ENCODE measurements at places on chromosomes 5 and 9.

- no peak for DNase-seq
Observed at GRCh38 chr5:71788794-71789193, 69.7 kb downstream of the CARTPT start.

DNA sequence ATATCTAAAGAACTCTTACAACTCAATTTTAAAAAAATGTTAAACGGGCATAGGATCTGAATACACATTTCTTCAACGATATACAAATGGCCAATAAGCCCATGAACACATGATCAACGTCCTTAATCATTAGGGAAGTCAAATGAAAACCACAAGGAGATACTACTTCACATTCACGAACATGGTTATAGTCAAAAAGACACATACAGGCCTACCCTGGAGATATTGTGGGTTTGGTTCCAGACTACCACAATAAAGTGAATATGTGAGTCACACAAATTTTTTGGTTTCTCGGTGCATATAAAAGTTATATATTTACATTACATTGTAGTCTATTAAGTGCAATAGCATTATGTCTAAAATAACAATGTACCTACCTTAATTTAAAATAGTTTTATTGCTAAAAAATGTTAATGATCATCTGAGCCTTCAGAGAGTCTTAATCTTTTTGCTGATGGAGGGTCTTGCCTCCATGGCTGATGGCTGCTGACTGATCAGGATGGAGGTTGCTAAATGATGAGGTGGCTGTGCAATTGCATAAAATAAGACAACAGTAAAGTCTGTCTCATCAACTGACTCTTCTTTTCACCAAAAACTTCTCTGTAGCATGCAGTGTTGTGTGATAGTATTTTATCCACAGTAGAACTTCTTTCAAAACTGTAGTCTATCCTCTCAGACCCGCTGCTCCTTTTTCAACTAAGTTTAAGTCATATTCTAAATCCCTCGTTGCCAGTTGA, 15.1 kb downstream of the AK3 start:
- no peak for DNase-seq

DNA sequence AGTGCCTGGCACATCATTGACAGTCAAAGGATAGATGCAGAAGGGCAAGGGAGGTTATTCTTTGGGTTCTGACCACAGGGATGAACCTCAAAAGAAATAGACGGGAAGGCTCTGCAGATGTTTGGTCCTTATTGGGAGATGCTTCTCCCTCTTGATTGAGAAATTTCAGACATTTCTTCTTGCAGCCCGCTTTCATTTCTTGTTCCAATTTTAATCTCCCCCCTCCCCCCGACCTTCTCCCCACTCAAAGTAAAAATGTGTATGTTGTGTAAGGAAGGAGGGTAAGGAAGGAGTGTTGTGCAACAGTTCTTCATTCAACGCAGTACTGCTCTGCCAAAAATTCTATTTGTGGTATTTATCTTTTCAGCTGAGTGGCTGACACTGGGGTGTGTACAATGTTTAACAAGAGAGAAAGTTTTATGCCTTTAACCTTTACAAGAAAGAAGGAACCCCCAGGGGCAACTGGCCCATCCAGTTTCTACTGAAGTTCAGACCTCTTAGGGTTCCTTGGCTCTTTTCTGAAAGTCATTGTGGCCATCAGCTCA, 46.3 kb upstream of the TNFSF15 start:
- no peak for DNase-seq

DNA sequence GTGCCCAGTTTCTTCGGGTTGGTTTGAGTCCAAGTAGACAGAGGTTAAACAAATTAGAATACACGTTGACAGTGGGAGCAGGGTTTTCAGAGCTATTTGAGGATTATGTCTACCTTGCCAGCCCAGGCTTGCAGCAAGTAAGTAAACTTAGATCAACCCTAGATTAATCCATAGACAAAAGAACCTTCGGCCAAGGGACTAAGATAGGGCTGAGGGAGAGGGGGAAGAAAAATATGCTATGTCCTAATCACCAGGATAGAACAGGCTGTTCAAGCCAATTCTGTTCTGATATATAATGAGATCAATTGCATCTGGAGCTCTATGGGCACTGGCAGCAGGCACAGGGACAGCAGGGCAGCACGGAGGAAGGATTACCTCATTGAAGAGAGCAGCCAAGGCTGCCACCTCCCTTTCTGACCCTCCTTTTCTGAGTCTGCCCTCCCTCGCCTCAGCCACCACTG, 377.7 kb downstream of the PIK3R1 start:
- DNase-seq: no peak

GRCh38 chr5:83035373-83036100, 41.7 kb downstream of the TMEM167A start:
- no peak for DNase-seq

- no peak for DNase-seq
Observed at GRCh38 chr9:90775657-90776056, 26.0 kb upstream of the SYK start.

GRCh38 chr9:1331546-1332038, 281.4 kb downstream of the DMRT2 start:
- DNase-seq: no peak
